ENCODE measurements at places on chromosomes 2 and 18.
A peak's percentile ranks its signal among the peaks of the same experiment; 100 is the strongest.

DNA sequence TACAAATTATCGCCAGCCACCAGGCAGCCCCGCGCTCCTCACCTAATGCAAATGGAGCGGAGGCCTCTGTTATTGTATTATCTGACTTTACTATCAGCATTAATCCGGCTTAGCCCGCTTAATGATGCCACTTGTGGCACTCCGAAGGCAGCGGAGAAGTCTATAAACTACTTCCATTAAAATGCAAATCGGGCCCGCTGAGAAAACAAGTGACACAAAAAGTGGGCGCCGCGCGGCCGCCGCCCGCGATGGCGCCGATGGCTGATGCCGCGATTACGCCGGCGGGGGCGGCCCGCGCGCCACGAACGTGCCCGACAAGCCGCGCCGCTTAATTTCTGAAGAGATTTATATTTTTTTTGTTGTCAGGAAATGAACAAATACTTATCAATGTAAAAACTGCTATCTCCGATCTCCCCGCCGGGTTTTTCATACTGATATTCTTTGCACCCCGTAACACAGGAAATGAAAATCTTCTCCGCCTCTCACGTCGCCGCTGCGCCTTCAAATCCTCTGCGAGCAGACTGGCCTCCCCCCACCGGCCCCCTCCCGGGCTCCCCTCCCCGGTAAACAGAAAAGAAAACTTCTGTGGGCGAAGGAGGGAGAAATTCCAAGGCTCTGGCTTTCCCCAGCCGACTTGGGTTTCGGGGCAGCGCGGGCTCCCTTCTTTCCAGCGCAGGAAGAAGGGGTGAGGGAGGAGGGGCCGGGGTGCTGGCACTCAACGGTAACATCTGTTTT, 221.8 kb downstream of the INSIG2 start:
- peak; percentile 90 for DNase-seq

DNA sequence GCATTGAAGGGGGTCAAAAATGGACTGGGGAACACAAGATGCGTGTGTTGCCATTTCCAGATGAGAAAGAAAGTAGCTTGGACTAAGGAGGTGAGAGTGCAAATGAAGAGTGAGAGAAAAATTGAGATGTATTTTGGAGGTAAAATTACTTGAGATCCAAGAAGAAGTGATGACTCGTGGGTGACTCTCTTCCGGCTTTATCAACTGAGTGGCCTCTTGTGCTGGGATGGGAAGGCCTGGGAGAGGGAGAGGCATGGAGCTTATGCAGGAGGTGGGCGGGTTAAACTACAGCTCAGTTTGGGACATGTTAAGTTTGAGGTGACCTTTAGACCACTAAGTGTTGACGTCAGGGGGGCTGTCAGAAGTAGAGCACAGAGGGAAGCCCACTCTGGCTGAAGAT, 34.9 kb downstream of the SULT1C2 start:
- DNase-seq: no peak

- peak; percentile 46 for DNase-seq
These were observed 4.3 kb downstream of the PELI1 start for GRCh38 chr2:64139956-64140355.

DNA sequence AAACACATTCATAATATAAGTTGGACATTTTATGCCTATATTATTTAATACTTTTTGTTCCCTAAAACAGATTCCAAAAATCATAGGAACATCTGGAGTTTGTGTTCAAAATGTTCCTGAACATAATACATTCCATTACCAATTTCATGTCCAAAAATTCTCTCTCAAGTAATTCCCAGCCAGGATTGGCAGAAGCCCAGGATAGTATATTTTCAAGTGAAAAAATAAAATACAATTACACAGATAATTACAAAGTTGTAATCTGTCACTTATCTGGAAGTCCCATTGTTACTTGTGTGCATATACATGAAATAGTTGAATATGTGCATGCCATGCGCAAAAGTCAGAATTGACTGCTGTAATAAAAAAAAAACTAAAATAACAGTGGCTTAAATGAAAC, 5.2 kb upstream of the SCN7A start:
- peak; percentile 84 for DNase-seq

DNA sequence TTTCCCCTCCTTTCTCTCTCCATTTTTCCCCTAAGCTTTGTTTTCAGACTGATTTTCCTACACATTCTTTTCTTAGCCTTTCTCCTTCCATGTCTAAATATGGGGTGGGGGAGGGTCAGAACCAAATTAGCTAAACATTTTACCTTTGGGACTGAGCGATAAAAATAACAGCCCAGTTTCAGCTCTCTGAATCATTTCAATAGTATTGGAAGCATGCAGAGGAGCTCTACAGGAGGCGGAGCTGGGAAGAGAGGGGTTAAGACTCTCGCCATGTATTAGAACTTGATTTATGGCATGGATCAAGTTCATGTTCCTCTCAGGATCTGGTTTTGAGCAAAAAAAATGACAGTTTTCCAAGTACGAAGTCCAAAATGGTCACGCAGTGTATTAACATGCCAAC, 109.1 kb downstream of the CPO start:
- peak; percentile 30 for DNase-seq

- DNase-seq: no peak
These were observed 849 bp upstream of the VRK2 start for GRCh38 chr2:58045580-58046334.

GRCh38 chr18:76771192-76771799, 51.1 kb upstream of the ZNF236 start:
- DNase-seq: no peak

DNA sequence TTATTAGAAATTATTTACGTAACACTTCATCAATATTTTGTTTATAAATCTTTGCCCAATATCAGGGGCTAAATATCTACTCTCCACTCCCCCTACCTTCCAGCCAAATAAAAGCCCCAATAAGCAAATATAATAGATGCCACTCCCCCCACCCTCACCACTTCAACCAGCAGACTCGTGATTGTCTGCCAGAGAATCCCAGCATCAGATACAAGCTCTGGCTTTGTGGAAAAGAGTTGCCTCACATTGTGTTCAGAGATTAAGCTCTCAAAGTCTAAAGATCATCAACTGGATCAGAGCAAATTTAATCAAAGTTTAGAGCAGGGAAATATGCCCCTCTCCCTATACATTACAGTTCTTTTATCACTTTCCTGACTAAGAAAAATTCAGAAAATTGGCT, 39.5 kb downstream of the AOX1 start:
- DNase-seq: no peak

- DNase-seq: peak; percentile 86
These were observed 3.5 kb upstream of the RHOB start for GRCh38 chr2:20443276-20443920.

- peak; percentile 79 for DNase-seq
These were observed 27.6 kb upstream of the ASAP2 start for GRCh38 chr2:9178904-9179571.

GRCh38 chr18:24558403-24558802, 98.0 kb downstream of the HRH4 start:
- DNase-seq: no peak

DNA sequence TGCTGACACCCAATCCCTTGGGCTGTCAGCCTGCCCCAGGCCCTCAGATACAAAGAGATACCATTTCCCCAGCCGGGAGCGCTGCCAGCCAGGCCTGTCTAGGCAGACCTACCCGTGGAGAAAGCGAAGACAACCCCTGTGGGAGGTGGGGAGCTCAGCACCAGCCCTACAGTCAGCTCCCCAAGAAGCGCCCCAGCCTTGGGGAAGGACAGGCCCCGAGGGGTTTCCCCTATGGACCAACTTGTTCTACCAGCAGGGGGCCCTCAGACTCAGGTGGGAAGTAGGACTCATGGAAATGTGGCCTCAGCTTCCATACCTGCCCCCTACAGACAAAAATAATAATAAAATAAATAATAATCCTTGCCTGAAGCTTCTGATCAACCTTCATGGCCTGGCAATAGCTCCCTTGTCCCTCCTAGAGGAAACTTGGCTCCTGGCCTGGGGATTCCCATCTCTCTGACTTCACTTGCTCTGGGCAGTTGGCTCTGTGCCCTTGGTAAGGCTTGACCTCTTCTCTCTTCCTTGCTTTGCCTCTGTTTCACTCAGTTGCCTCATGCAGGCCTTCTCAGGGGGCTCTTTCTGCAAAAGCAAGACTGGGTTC, 7.0 kb downstream of the SLC35F6 start:
- DNase-seq: peak; percentile 72

DNA sequence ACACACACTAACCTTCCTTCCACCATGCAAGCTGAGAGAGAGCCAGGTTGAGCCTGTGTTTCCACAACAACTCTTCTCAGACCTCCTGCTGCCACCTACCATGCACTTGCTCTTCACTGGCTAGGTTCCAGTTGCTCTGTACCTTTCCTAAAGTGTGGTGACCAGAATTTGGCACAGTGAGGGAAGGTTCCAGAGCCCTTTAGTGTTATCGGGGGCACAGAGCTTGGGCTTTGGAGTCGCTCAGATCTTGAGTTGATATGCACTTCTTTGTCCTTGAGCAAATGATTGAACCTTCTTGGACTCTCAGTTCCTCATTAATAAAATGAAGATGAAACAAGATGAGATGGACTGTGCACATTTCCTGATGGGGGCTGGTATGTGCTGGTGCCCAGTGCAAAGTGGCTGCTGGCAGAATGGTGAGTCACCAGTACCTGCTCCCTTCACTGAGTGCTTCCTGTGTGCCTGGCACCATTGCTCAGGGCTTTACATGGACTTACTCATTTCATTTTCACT, 47.1 kb downstream of the NEDD4L start:
- DNase-seq: no peak
